Mammary epithelial cell (primary cell): ENCODE measurements at places on chromosomes 3 and 15. TPM values are rescaled to one million over a fixed set of nuclear protein-coding genes. Genes with fewer than 3 reads are reported as not detected.
A peak's percentile ranks its signal among the peaks of the same experiment; 100 is the strongest.

- no peak for DNase-seq
These were observed 262.9 kb downstream of the ZMAT3 start for GRCh38 chr3:178808748-178809147.

GRCh38 chr3:29412110-29412509 is 131.2 kb downstream of the RBMS3 start:
- DNase-seq, result no peak

DNA sequence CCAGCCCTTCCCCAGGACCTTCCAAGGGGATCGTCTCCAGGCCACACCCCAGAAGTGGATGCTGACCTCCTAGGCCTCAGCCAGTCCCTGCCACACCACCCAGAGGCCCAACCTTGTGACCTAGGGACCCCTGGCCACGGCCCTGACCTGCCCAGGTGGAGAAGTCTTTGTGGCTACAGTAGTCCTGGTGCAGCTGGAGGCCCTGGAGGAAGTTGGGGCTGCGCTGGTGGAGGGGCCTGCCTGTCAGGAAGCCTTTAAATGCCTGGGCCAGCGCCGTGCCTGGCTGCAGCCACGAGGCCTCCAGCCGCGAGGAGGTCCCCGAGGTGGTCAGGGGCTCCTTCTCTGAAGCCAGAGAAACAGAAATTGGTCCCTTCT is 23.4 kb downstream of the PLA2G4D start:
- DNase-seq, result no peak

DNA sequence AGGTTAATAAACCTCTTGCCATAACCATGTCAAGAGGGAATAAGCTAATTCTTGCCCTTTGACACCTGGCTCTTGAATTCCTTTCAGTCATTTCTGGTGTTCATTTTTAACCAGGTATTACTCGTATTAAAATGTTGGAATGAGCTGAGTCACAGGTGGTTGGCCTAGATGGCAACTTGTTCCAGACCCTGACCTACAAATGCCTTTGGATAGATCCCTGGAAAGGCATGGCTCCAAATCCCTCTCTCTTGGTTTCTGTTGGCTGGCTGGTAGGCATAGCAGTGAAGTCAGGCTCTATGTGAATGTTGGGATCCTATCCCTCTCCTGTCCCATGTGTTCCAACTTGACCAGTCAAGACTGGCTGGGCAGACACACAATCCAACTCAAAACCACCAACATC is 277.1 kb upstream of the PROK2 start:
- no peak for DNase-seq

GRCh38 chr3:38097446-38098375 is 39.2 kb downstream of the ACAA1 start:
- no peak for DNase-seq

DNA sequence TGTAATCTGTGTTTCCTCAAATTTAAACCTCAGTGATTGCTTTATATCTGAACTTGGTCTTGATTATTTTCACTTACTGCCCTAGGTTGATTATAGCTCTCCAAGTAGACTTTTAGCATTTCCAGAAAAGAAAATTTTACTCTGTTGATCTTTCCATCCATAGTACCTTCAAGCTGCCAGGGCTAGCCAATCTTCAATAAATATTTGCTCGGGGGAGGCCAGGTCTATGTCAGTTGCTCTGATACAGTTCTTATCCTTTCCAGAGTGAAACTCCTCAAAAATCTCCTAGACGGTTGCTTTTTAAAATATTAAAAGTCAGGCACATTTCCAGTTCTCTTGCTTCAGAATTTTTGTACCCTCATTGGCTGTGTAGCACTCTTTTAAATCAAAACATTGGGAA is 38.8 kb downstream of the RETNLB start:
- DNase-seq, result no peak

DNA sequence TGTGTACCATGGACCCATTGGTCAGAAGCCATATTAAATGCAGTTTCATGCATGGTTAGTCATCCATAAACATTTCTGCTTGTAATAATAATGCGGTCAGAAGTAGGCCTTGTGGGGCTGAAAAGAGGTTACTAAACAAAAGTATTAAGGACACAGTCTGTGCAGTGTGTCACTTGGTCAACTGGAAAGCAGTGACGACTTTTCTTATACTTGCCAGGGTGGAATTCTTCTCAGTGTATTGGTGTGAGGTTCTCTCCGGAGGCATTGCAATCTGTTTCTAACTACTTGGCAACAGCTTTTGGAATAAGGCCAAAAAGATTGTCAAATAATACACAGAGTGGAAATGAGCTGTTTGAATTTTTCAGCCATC is 46.8 kb downstream of the CHL1 start:
- no peak for DNase-seq

DNA sequence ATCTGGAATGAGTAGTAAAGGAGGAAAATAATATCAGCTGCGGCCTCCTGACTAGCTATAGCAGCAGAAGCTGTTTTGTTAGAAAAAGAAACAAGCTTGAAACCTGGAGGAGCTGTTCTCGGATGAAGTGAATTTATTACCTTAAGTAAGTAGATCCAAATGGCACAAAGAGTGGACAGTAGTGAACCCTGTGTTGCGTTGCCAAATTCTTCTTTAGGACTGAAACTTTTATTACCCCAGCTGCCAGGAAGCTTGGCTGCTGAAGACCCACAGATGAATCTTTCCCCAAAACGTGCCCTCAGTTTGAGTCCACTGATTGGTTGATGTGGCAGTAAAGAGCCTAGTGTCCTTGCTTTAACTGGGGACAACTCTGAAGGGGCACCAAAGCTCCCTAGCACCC is 366.8 kb upstream of the GBE1 start:
- DNase-seq, result no peak

DNA sequence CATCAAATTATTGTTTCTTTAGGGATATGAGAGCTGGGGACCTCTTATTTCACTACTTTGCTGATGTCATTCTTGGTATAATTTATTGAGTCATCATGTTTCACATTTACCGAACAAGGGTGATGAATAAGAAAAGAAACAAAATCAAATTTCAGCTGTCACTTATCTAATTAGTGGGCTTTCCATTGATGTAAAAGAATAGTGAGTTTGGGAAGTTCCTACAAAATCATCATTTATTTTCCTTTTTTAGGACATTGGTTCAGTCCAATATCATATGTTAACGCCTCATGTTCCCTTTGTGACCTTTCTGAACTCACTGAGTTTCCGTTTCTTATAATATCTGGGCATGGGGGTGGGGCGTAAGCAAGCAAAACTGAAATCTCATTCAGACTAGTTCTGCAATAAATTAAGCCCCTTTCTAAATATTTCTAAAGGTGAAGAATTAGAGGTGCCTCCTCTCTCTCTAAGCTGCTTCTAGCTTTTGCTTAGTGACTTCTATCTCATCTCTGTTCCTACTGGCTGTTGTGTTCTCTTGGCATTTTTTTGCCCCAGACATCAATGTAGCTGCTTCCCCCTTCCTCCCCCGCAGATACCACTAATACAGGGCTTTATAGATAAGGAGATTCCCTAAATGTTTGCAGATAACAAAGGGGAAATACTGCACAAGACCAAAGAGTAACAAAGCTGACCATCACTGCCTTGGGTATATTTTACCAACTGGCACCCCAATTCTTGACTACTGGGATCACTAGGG is 238.0 kb upstream of the CTNNB1 start:
- DNase-seq, result no peak

DNA sequence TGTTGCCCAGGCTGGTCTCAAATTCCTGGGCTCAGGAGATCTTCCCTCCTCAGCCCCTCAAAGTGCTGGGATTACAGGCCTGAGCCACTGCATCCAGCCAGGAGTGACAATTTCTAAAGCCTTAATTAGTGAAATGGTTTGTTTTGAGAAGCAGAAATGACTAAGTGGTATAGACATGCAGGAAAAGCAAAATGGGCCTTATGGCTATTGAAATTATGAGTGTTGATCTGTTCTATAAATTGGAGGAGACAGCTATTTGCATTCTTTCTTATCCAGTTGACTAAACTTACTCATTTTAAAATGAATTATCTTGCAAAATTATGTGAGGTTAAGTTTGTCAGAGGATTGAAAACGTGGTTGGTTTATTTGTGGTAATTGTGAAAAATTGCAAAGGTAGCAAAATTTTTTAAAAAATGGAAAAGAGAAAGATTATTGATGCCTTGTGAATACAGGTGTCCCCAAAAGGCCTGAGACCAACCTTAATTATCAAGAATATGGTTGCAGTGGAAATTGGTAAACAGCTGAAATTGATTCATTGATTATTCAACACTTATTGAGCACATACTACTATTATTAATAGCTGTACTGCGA is 7.9 kb downstream of the RAP2B start:
- no peak for DNase-seq

DNA sequence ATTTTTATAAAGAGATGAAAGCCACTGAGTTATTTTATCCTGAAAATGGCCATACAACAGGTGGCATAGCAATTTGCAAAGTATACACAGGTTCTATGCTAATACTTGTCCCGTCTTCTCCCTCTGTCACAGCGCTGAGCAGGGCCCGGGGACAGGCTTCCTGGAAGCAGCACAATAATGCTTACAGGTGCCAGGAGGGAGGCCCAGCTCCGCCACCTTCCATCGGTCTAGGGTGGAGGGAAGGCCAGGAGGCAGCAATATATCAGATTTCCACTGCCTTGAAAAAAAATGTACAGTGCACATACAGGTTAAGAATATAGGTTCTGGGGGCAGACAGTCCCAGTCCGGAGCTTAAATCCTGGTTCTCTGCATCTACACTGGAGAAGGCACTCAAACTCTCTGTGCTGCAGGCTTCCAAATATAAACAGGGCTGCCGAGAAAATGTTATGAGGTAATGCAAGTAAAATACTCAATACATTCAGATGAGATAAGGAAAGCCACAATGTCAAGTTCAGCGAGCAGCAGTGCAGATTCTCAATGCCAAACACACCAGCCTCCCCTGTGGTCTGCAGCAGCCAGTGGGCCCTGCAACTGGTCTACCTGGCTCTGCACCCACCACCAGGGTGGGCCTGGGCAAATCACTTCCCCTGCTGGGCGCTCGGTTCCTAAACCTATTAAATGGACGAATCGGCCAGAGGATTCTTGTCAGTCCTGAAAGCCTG is 189.6 kb downstream of the XXYLT1 start:
- no peak for DNase-seq

- DNase-seq, result no peak
These were observed 57.2 kb downstream of the CHSY1 start for GRCh38 chr15:101194546-101195125.

DNA sequence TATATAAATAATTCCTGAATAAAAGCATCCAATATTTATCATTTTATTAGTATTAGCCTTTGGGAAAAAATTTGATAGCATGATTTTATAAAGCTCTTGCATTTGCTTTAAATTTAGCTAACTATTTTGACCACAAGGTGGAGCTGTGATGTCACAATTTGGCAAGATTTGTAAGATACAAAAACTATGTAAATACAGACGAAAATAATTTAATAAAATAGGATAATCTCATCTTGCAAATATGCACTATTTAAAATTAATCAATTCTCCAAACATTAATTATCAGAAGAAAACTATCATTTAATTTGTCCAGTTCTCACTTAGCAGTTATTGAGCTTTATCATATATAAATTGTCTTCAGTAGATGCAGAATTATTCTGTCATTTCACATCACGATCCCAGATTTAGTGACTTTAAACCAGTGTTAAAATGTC is 95.4 kb downstream of the PLOD2 start:
- peak; percentile 24 for DNase-seq

- DNase-seq, result peak; percentile 72
These were observed 80.8 kb downstream of the RARB start for GRCh38 chr3:25508901-25509300.

CCDC54 gene
- polyA plus RNA-seq, result not detected

TMEM108 gene
- not detected for polyA plus RNA-seq

SAMMSON gene
- polyA plus RNA-seq, result not detected
